ENCODE measurements at places on chromosomes 1 and 21.

- DNase-seq = no peak
These were observed 373.0 kb upstream of the ESRRG start for GRCh38 chr1:217096200-217096599.

DNA sequence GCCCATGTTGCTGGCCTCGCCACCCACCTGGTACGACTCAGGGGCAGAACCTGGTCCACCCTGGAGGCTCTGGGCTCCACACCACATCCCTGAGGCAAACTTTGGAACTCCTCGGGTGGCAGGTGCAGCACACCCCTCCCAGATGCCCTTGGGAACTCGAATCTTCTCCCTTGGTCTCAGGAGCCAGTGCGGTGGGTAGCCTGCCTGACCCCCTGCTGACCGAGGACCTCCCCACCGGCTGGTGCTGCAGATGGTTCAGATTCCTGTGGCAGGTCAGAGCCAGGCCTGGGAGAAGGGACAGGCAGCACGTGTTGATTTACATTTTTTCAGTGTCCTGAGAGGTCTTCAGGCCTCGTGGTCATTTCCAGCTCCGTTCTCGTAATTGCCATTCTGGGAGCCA lies 6.3 kb upstream of the CFAP410 start:
- no peak for DNase-seq

- DNase-seq = no peak
These were observed 42.0 kb downstream of the CXADR start for GRCh38 chr21:17554679-17555465.

- DNase-seq = peak; percentile 47
These were observed 519.8 kb upstream of the PLXNA2 start for GRCh38 chr1:208763971-208764370.

DNA sequence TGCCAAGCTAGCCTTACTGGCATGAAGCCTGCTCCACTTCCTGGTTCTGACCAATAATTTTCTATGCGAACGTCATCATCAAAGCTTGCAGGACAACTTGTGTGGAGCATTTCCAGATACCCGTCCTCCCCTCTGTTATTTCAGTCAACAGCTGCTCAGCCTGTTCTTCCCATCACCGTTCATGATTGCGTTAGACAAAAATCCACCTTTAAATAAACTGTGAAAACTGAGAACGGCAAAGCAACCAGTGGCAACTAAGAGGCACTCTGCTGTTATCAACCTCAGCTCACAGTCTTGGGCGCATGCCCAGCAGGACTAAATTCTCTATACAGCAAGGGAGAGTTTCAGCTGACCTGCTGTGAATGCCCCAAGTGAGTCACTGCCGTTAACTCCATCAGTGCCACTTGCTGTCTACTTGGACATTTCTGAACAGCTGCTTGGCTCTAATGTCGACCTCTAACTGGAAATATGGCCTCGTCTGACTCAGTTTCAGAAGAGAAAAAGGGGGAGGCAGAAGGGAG lies 207.4 kb upstream of the RUNX1 start:
- no peak for DNase-seq

DNA sequence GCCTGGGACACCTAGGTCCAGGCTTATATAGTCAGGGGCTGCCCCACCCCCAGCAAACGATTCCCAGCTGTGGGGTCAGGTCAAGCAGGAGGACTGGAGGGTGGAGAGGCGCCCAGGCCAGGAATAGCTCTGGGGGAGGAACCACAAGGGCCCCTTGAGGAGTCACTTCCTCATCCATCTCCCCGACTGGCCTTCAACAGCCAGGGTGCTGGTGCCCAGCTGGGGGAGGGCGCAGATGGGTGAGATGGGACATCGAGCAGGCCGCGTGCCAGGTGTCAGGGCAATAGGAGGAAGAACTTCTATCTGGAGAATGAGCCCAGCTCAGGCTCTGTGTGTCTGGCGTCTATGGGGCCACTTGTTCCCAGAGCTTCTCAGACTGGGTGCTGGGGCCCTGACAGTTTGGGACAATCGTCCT lies 208 bp upstream of the MYBPH start:
- peak; percentile 94 for DNase-seq

DNA sequence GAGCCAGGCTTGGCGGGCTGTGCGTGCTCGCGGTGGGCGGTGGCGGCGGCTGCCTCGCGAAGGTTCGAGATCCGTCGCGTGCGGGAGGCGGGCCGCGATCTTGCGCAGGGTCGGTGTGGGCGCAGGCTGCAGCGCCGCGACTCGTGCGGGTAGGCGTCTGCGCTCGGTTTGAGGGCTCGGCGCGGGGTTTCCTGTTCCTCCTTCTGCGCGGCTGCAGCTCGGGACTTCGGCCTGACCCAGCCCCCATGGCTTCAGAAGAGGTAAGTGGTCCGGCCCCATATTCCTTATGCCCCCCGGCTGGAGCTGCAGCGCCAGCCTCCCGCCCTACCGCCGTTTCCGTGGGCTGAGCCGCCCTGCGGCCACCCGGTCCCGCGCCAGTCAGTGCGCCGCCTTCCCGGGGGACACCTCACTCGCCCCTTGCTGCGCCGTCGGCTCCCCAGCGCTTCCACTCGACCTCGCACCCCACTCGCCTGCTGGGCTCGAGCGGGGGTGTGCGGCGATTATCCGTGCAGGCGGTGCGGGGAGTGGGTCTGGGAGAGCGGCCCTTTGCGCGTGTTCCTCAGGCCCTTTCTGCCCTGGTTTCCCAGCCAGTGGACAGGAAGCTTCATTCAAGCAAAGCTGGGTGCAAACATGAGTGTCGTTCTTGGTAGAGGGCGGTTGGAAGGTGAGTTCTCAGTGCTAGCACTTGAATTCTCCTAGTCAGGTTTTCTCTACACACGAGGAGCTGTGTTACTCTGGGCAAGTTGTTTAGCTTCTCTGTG lies at the start of gene CACYBP:
Gene CACYBP, plus strand, starts transcription at position 12 of the 761 bp plus-strand sequence. Its CDS starts 234 bp downstream, at position 246.
- peak; percentile 36 for DNase-seq

GRCh38 chr1:9207715-9208114 lies 26.9 kb upstream of the H6PD start:
- DNase-seq = no peak

DNA sequence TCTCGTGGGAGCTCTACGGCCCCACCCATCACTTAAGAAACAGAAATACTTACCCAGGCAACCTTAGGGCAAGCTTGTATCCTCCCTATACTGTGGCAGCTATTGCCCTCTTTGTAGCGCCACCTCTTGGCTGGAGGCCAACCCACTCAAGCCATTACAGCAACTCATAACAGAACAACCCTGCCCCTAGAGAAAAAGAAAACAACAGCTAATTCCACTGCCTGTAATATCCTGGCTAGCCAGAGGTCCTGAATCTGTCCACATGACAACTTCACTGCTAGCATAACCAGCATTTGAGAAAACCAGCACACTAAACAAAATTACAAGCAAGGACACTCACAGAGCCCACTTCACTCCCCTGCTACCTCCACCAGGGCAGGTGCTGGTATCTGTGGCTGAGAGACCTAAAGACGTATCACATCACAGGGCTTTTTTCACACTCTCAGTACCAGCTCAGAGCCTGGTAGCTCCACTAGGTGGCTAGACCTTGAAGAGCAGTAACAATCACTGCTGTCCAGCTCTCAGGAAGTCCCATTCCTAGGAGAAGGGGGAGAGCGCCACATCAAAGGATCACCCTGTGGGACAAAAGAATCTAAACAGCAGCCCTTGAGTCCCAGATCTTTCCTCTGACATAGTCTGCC lies 14.5 kb upstream of the MX1 start:
- DNase-seq = no peak

DNA sequence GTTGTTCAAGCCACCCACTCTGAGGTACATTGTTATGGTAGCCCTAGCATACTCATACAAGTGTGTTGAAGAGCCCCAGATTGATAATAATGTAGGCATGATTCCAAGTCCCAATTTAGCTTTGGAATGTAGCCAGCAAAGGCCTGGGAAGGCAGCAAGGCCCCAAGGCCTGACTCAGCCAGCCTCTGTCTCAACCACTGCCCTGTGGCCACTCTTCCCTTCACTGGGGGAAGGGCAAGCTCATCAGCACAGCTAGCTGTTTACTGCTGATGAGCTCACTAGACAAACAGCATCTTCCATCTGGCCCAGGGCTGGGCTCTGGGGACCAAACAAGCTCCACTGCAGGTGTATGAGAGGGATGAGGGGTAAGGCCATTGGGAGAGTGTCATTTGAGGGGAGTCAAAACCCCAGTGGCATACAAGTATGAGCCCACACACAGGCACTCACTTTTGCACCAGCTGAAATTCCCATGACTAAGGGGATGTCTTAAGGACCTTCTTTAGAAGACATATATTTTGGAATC lies 2.2 kb upstream of the IRF6 start:
- no peak for DNase-seq

DNA sequence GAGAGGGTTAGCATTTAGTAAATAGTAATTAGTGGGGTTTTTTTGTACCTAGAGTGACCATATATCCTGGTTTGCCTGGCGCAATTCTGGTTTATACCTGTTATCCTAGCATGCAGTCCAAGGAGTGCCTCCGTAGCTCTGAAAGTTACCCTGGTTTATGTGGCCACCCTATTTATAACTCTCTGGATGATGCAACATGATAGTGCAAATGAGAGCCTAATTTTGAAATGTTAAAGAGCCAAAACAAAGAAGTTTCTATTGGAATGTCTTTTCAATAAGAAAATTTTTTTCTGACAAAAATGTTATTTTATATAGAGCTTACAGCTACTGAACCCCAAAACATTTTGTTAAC lies 5.7 kb downstream of the AHCYL1 start:
- DNase-seq = no peak

DNA sequence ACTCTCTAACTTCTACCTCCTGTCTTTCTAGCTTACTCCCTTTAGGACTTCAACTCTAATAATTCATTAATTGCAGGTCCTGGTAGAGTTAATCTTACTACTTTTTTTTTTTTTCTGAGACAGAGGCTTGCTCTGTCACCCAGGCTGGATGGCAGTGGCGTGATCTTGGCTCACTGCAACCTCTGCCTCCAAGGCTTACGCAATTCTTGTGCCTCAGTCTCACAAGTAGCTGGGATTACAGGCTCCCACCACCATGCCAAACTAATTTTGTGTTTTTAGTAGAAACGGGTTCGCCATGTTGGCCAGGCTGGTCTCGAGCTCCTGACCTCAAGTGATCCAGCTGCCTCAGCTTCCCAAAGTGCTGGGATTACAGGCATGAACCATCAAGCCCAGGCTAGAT lies 15.7 kb downstream of the BTBD8 start:
- DNase-seq = peak; percentile 28

GRCh38 chr1:156438278-156438987 lies 62.1 kb downstream of the MEF2D start:
- DNase-seq = no peak

DNA sequence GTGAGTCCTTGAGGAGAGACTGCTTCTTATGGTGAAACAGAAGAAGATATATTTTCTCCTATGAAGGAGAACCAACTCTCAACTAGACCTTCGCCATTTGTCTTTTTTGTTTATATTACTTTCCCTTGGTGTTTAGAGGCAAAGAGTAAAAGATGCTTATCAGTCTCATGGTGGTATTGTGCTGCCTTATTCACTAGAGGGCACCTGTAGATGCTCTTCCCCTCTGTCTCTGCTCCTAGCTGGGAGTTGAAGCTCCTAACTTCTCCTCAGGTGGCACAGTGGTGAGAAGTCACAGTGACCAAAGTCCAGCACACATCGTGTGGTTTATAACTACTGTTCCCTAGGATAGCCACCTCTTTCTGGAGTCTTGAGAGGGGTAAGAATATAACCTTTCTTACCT lies 1359.6 kb downstream of the PLA2G4A start:
- DNase-seq = no peak

DNA sequence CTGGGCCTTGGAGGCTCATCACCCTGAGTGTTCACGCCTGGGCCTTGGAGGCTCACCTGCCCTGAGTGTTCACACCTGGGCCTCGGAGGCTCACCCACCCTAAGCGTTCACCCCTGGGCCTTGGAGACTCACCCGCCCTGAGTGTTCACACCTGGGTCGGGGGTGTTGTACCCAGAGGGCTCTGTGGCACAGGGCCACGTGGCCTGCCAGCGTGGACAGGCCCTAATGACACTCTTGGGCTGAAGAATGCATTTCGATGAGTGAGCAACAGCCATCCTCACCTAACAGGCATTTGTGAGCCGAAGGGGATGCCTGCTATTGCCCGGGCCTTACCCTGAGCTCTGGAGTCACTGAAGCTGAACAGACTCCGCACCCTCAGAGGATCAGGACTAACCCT lies 17.5 kb downstream of the SLC19A1 start:
- DNase-seq = no peak

DNA sequence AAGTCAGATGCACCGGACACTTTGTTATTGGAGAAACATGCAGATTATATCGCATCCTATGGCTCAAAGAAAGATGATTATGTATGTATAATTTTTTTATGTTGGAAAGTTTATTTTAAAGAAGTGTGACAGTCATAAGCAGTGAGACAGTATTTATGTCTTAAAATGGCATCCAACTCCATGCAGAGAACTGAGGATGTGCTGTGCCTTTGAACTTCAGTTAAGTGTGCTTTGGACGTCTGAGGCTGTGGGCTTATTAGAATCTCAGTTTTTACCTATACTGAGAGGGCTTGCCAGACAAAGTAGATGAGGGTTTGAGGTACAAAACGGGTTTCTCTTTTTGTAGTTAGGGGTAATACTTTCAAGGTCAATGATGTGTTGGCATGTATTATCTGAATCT lies 1.5 kb downstream of the RABGGTB start:
- no peak for DNase-seq

- DNase-seq = no peak
These were observed 137.5 kb upstream of the TMEM51 start for GRCh38 chr1:15016001-15016400.

GRCh38 chr1:171081763-171082201 lies 8.9 kb upstream of the FMO3 start:
- no peak for DNase-seq

- no peak for DNase-seq
These were observed 208.5 kb downstream of the KCNT2 start for GRCh38 chr1:196399713-196400112.

- peak; percentile 77 for DNase-seq
These were observed 108.3 kb downstream of the POU2F1 start for GRCh38 chr1:167328816-167329483.

DNA sequence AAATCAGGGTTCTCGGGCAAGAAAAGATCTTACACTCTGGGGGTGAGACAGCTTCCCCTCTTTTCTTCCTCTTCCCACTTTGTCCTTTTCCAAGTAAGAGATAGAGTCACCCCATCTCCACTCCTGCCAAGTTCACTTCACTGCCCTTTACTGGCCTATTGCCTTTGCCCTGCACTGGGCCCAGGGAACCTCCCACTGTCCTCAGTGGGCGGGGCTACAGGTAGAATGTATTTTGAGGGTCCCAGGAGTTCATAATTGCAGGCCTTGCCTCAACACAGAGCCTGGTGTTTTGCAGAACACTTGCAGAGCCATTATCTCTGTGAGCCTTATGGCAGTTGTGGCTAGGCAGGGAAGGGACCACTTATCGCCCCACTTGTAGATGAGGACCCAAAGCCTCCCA lies 3.3 kb downstream of the AMPD2 start:
- DNase-seq = no peak
